NCI-H1436 (cell line): ENCODE measurements at places on chromosomes 4 and X.

GRCh38 chr4:134499074-134499473, 297.5 kb upstream of the PABPC4L start:
- DNase-seq: no peak

DNA sequence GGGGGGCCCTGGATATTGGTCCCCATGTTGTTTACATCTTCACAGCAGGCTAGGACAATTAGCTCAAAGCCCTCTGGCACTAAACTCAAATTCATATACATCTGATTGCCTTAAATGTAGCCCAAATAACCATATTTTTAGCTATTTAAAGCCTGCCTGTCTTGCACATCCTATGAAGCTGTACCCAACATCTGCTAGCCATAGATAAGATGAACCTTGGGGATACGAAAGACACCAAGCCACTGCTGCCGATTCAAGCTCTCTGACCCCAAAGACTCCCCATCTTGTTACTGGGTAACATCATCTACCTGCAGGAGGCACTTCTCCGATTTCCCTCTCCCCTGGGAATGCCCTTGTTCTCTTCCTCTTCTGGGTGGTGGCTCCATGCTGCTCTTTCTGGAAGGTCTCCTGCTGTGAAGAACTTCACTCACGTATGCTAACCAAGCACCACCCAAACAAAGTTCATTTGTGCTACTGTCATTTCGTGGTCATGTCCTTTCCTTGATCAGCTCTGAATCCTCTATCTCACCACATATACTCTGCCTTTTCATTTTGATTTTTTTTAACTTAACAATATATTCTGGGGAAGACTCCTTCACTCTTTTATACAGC, 107.7 kb upstream of the ATXN3L start:
- DNase-seq: no peak

GRCh38 chr4:79025170-79025569, 85.9 kb upstream of the PAQR3 start:
- no peak for DNase-seq

- DNase-seq: peak; percentile 68
Observed at GRCh38 chr4:23333946-23334878, 555.6 kb downstream of the PPARGC1A start.

DNA sequence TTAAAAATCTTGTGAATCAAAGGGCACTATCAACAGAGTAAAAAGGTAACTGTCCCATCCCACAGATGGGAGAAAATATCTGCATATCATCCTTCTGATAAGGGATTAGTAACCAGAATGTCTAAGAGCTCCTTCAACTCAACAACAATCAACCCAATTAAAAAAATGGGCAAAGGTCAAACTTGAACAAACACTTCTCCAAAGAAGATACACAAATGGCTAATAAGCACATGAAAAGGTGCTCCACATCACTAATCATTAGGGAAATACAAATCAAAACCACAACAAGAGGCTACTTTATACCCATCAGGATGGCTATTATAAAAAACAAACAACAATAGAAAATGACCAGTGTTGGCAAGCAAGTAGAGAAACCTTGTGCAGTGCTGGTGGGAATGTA, 43.3 kb downstream of the TMEM165 start:
- DNase-seq: no peak

GRCh38 chrX:13803116-13803515, 13.8 kb downstream of the GPM6B start:
- no peak for DNase-seq

DNA sequence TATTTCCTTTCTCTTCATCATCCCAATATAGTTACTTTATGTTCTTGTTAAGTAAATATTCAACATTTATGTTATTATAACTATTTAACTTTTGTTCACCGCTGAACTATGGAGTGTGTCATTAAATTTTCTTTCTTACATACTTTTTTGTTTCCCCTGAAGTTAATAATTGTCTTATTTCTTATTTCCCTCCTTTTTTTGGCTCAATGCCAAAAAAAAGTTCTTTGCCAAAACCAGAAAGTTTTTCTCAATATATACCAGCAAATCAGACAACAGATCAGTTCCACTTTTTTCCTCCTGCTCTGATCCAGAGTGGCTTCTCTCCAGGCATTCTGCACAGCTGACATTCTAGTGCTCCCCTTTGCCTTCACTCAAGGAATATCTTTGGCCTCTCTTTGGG, 187.0 kb upstream of the PPARGC1A start:
- DNase-seq: no peak

GRCh38 chr4:158571736-158572135, 50.1 kb downstream of the RXFP1 start:
- DNase-seq: no peak

DNA sequence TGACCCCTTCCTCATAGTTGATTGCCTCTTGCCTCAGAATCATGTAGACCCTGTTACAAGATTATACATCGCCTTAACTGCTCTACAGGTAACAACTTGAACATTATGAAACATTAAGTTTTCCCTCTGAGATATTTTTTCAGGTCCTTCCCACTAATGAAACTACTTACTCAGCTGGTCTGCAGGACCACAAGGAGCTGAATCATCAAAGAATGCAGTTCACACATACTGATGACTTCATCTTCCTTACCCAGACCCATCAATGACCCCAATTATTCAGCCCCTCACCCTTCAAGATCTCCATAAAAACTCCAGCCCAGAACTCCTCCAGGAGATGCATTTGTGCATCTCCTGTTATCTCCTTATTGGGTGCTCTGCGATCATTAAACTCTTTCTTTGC, 720.9 kb downstream of the RAPGEF2 start:
- DNase-seq: no peak

DNA sequence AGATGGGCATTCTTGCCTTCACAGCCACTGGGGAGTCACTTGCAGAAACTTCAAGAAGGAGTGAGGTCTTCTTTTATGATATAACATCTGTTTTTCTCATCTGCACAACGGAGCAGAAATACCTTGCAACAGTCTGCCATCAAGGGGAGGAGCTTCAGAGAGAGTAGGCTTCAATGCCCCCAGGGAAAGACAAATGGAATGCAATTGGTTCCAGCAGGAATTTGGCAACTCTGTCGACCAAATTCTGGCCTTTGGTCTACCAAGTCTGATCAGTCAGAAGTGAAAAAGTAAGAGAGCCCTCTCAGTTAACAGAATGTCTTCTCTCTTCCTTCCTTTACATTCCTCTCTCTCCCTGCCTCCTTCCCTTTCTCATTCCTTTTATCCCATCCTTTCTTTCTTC, 229.3 kb downstream of the IDS start:
- no peak for DNase-seq

DNA sequence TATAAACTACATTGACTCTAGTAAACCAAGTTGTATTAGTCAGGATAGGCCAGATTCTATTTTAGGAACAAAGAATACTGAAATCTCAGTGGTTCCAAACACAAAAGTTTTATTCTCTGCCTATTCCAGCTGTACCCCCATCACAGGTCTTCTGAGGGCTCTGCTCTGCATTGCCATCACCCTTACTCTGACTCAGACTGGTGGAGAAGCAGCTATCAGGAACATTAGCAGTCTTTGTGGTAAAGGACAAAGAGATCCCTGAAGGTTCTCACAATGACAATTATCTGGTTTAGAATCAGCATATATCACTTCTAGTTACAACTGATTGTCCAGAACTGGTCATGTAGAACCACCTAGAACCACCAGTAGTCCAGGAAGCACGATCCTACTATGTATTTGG, 251.1 kb downstream of the GLUD2 start:
- no peak for DNase-seq

- no peak for DNase-seq
Observed at GRCh38 chr4:159071178-159071968, 31.5 kb upstream of the RAPGEF2 start.

DNA sequence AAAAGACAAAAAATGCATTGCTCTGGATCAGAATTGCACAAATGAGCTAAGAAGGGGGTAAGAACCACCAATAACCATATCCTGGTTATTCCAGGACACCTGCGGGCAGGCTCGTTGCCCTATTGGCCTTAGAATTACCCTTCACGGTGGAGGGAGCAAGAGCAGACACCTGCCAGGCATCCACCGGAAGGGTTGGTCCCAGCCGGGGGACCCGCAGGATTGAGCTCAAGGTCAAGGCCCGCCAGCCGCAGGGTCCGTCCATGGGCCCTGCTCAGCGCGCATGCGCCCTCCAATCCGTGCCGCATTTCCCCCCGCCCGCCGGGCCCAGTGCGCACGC, 575 bp downstream of the SLC25A6 start:
- DNase-seq: no peak

- DNase-seq: peak; percentile 79
Observed at GRCh38 chr4:1748465-1748995, 27.2 kb downstream of the TACC3 start.

- DNase-seq: no peak
Observed at GRCh38 chr4:165874791-165875371, 1.8 kb downstream of the TLL1 start.

- no peak for DNase-seq
Observed at GRCh38 chr4:30605616-30606190, 114.5 kb upstream of the PCDH7 start.

DNA sequence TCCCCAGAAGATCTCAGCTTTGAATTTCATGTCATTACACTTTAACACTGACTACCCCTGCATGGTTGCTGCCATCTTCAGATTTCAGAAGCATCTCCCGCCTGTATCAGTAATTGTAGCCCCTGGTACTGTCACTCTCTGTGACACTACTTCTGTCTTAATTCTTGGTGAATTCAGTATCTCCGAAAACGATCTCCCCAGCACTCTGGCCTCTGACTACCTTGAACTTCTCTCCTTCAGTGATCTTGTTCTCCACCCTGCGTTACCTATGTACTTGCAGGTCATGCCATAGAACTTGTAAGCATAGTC, 53.8 kb upstream of the ABCG2 start:
- DNase-seq: no peak

- DNase-seq: no peak
Observed at GRCh38 chr4:189787216-189788031, 153.2 kb upstream of the FRG1 start.

- no peak for DNase-seq
Observed at GRCh38 chrX:21266949-21267348, 107.3 kb upstream of the CNKSR2 start.
